ENCODE measurements at places on chromosomes 2 and 18.

DNA sequence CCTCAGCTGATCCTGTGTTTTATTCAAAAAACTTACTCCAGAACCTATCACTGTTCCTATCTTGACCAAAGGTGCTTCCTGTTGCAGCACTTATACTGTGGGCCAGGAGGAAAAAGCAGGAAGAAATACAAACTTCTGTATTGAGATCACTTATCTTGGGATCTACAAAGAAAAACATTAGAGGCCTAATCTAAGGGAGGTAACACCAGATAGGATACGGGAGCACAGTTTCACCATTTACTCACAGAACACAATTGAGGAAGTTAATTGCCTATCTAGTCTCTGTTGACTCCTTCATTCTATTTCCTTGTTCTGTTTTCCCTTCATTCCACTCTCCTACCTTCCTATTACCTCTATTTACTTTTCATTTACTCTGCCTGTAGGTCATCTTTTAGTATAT, 287.2 kb upstream of the LINC00305 start:
- no peak for DNase-seq

- no peak for DNase-seq
Measured at GRCh38 chr18:75053028-75053629, 155.8 kb downstream of the PTGR3 start.

DNA sequence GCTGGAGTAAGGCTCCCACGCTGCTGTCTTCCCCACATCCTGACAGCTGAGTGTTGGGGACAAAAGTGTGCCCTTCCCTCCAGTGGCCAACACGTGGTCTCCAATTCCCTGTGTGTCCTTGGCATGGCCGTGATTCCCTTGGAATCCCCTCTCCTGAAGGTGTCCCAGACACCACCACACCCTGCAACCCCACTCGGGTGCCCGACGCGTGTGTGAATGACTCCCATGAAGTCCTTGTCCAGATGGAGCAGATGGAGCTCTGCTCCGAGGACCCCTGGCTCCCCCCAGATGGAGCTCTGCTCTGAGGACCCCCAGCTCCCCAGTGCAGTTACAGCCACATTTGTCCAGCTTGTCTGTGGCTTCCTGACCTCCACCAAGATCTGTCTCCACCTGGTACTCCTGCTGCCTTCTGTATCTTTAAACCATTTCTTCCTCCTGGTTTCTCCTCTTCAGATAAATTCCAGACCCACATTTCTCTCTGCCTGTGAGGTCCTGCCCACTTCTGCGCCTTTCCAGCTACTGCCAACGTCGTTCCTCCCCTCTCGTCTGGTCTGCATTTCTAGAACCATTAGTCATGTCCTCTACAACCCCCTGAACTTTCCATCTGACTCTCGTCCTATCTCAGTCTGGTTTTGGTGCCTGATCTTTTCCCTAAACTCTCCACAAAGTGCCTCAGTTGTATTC, 86.8 kb upstream of the PXDN start:
- no peak for DNase-seq

- DNase-seq = no peak
Measured at GRCh38 chr2:150188800-150189199, 298.7 kb downstream of the RND3 start.

GRCh38 chr18:32346671-32347070, 124.0 kb downstream of the GAREM1 start:
- no peak for DNase-seq

GRCh38 chr2:41775366-41776025, 272.3 kb upstream of the PKDCC start:
- no peak for DNase-seq
